Stimulated activated CD4-positive, alpha-beta T cell treated with anti-CD3 and anti-CD28 coated beads, Interleukin-15, amount 100 ng/mL, for 24 hours (primary cell): ENCODE measurements at places on chromosomes 12 and 14.

DNA sequence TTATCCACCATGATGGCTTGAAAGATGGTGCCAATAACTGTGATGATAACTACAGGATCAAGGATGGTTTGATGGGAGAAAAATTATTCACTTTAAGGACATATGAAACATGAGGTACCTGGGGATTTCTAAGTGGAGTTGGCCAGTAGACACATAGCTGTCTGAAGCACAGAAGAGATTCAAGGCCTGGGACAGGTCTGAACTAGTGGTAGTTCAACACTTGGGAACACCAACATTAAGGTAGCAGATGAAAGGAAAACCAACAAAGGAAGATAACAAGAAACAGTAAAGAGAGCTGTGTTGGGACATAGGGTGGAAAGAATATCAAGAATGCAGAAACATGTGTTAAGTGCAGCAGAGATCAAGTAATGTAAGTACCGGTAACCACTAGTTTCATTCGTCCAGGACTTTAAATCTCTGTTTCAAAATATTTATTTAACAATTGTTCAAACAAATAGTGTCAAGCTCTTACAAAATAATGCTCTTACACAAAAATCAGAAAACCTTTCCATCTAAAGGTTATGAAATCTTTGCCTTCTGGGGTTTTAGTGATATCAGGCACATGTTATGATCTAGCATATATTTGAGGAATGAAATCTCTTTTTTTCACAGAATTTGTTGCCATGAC is 104.7 kb downstream of the ST8SIA1 start:
- DNase-seq, result no peak

DNA sequence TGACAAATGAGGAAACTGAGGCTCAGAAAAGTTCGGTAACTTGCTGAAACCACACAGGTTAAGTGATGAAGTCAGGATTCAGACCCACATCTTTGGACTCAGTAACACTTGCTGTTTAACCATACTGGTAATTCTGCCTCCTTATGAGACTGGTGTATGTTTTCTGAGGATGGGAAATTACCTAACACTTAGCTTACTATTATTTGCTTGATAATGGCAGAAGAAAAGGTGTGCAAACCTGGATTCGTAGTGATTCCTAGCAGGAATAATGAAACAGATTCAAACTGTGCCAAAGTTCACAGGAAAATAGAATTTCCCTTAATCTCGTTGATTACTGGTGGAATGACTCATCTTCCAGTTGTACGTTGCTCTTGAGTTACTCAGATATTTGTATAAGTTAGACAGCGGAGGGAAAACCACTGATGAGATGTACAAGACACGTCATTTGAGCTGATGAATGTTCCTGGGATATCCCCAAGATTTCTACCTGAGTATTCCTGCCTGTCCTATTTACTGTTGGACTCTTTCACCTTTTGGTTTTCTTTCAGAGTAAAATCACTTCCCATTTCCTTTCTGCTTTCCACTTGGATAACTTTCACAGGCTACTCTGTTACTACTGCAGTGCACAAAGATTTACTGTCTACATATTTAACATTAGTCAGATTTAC is 37.5 kb downstream of the PRORP start:
- DNase-seq, result no peak

DNA sequence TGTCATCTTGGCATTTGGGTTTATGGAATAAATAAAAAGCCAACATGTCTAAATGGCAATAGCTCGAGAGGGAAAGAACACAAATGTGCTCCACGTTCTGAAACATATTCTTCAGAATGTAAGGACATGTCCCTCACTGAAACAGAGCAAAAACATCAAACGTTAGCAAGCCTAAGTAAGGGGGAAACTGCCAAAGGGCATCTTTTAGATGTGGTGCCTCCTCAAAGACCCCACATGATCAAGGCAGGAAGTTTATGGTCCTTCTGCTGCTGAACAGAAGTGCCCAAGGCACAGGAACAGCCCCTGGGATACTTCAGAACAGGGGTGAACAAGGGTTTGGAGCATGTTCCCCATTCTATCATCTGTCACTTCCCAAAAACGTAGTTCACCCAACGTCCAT is 227.0 kb downstream of the ANO2 start:
- no peak for DNase-seq

- DNase-seq, result no peak
Observed at GRCh38 chr14:29360656-29361055, 567.0 kb downstream of the PRKD1 start.

- DNase-seq, result peak; percentile 2
Observed at GRCh38 chr12:80187660-80188090, 88.3 kb downstream of the OTOGL start.

DNA sequence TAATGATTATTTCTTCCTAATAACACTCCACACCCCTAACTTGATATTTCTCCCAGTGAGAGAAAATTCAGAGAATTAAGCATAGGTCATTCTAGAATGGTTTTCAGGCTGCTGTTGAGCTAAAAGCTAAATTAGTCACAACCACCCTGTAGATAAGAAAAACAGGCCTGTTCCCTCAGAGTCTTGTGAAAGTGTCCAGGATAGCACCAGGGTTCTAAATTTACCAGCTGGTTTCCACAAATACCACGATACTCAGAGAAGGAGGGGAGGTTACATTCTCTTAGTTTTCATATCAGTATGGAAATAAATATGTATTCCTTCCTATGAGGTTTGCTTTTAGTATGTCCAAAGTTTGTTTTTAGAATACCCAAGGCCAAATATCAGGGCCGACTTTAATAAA is 66.0 kb upstream of the YARS2 start:
- no peak for DNase-seq

- no peak for DNase-seq
Observed at GRCh38 chr12:75666939-75667334, 155.5 kb upstream of the KRR1 start.

DNA sequence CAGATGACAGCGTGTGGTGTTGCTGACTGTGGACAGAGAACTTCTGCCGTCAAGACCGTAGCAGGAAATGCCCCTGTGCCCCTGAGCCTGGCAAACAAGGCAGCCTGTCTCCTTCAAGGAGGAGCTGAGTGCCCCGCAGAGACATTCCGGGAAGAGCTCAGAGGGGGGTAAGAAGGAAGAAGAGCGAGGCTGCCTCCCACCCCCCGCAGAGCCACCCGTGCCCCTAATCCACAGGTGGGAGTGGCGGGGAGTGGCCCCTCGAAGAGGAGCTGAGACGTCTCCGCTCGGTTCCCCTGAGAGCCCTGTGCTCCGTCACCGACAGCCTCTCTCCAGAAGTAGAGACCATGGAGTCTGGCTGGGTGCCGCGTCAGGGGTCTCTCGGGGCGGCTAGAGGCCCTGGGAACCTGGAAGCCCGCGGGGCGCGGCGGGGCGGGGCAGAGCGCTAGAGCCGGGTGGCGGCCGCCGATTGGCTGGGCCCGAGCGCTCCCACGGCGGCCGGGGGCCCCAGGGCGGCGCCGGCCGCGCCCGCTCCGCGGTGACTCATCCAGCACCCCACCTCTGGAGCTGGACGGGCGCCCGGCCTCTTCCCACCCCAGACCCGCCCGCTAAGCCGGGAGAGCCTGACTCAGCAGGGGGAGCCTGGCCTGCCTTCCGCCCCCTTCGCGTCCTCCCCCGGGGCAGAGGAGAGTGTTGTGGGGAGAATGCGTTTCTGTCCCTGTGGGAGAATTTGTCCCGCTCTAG is 25.2 kb upstream of the KRT78 start:
- peak; percentile 73 for DNase-seq

GRCh38 chr14:56555921-56556570 is 23.6 kb upstream of the TMEM260 start:
- no peak for DNase-seq

DNA sequence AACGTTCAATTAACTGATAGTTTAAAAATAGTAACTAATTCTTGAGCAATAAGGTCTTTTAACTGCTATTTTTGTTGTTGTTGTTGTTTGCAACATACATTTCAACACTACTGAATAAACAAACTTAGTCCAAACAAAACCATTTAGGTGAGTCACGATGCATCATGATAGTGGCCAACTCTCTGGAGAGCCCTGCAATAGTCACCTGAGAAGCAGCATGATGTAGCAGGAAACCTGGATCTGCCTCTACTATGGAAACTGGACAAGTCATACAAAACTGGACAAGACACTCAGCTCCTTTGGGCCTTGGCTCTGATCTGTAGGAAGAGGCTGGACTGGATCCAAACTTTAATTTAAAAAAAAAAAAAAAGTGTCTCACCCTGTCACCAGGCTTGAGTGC is 117.3 kb downstream of the MED13L start:
- no peak for DNase-seq

DNA sequence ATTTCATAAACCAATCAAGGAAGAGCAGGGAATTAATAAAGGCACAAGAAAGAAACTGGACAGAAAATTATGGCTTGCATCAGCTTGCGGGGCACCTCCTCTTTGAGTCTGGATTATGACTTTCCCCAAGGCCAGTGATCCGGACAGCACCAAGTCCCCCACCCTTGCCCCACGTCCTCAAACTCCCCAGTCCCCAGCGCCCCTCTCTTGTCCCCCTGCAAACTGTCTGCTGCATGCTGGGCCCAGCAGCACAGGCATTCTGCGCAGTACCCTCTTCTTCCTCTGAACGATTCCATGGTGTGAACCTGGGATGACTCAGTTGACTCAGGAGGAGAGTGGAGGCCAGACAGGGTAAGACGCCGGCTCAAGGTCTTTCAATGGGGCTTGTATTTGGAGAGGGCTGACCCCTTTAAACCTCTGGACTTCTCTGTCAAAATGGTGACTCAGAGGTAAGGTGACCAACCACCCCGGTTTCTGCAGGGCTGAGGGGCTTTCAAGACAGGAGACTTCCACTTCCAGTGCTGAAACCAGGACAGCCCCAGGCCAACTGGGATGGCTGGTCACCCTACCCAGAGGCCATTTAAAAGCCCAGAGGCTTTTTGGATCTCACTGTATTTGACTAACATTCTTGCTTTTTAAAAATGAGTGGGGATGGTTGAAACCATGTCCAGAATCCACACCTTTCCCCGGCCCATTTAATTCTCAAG is 13.5 kb downstream of the C14orf132 start:
- no peak for DNase-seq

DNA sequence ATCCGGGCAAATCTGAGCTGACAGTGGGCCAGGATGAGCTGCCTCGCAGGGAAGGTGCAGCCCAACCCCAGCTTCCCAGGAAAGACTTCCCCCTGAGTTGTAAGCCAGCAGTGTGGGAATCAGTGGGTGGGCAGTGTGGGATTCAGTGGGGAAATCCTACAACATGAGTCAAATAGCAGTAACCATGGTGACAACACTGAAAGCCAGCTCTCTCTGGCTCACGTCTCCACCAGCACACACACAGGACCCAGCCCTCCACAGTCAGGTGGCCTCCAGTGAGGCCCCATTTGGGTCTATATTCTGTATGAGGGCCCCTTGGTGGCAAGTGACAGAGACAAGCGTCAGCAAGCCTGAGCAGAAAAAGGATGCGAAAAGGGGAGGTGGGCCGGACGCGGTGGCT is 6.0 kb upstream of the LGALS3 start:
- DNase-seq, result no peak

DNA sequence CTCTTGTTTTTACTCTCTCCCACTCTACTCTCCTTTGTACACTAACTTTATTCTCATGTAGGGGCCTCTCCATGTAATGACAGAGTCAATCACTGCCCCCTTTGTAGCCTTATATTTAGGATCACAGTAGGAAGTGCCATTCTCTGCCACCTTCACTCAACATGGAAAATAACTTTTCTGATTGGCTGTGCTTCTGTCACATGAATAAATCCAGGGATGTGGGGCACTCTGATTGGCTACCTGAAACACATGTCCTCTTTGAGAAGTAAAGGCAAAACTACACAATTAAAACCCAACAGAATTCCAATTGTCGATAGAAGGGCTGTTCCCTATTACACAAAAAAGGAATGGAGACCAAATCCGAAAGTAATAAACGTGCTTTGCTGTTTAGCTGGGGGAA is at the start of gene RNASE9:
TSS of gene RNASE9 (minus strand) at position 87 of the 400 bp plus-strand sequence.
- no peak for DNase-seq

- no peak for DNase-seq
Observed at GRCh38 chr12:84998341-84998740, 37.7 kb downstream of the TSPAN19 start.

DNA sequence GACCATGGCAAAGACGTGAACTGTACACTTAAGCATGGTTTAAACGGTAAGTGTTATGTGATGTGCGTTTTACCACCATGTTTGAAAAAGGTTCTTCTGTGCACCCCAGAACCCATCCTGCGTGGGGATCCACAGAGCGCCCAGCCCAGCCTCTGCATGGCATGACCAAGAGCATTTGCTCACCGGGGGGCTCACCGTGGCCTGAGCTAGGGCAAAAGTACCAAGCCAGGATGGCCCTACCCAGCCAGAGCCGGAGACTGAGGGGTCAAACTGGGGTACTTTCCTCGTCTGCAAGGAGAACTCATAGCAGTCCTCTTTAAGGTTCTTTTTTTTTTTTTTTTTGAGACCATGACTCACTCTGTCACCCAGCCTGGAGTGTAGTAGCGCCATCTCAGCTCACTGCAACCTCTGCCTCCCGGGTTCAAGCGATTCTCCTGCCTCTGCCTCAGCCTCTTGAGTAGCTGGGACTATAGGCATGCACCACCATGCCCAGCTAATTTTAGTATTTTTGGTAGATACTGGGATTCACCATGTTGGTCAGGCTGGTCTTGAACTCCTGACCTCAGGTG is 16.4 kb upstream of the ANKRD9 start:
- no peak for DNase-seq

DNA sequence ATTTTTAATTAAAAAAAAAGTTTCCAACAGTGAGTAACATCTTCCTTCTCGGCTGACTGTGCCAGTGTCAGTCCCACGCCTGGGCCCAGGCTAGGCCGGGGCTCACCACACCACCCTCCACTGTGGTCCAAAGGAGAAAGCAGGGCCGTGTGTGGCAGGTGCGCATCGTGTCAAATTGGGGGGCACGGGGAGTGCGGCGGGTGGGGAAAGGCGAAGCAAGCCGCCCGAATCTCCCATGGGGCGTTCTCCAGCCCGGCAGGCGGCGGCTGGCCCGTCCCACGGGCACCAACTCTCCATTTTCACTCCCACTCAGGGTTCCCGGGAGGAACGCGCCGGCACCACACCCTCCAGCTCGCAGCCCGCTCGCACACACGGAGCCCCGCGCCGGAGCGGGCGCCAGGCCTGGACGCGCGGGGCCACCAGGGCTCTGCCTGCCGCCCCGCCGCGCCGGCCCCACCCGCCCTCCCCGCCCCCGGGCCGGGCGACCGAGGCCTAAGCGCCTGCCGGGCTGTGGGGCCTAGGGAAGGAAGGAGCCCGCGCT is 604 bp downstream of the EEA1 start:
- DNase-seq, result peak; percentile 75

DNA sequence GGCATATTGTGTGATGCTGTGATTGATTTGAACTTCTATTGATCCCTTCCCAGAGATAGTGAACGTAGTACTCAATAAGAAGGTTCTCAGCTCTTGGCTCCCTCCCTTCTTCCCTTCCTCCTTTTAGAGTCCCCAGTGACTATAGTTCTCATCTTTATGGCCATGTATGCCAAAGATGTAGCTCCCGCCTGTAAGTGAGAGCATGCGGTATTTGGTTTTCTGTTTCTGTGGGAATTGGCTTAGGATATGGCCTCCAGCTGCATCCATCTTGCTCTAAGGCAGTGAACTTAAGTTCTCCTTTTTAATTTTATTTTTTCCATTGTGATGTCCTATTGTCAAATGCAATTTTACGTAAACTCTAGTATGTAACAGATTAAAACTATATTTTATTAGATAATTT is 109.5 kb downstream of the AEBP2 start:
- DNase-seq, result no peak

GRCh38 chr12:130184404-130185090 is 22.3 kb downstream of the FZD10 start:
- no peak for DNase-seq

- no peak for DNase-seq
Observed at GRCh38 chr14:20644520-20644919, 3.0 kb upstream of the OR6S1 start.
